CD8-positive, alpha-beta memory T cell (primary cell): ENCODE measurements at places on chromosomes 3 and 15.

GRCh38 chr15:39406485-39406884, 174.4 kb upstream of the THBS1 start:
- no peak for DNase-seq

GRCh38 chr3:15261274-15261673, 55.2 kb downstream of the CAPN7 start:
- no peak for DNase-seq

GRCh38 chr3:129673012-129673411, 66.5 kb upstream of the PLXND1 start:
- DNase-seq, result no peak

DNA sequence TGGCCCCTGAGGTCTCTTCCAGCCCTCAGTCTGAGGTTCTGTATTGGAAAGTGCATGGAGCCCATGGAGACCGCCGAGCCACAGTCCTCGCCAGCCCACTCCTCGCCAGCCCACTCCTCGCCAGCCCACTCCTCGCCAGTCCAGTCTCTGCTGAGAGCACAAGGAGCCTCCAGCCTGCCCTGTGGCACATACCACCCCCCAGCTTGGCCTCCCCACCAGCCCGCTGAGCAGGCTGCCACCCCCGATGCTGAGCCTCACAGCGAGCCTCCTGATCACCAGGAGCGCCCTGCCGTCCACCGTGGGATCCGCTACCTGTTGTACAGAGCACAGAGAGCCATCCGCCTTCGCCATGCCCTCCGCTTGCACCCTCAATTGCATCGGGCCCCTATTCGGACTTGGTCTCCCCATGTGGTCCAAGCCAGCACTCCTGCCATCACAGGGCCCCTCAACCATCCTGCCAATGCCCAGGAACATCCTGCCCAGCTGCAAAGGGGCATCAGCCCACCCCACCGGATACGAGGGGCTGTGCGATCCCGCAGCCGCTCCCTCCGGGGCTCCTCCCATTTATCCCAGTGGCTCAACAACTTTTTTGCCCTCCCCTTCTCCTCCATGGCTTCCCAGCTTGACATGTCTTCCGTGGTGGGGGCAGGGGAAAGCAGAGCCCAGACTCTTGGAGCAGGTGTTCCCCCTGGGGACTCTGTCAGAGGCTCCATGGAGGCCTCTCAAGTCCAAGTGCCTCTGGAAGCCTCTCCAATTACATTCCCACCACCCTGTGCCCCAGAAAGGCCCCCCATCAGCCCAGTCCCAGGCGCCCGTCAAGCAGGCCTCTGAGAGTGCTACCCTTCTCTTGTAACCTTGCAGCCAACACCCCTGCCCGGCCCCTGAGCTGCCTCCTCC, 40.9 kb downstream of the PML start:
- no peak for DNase-seq

DNA sequence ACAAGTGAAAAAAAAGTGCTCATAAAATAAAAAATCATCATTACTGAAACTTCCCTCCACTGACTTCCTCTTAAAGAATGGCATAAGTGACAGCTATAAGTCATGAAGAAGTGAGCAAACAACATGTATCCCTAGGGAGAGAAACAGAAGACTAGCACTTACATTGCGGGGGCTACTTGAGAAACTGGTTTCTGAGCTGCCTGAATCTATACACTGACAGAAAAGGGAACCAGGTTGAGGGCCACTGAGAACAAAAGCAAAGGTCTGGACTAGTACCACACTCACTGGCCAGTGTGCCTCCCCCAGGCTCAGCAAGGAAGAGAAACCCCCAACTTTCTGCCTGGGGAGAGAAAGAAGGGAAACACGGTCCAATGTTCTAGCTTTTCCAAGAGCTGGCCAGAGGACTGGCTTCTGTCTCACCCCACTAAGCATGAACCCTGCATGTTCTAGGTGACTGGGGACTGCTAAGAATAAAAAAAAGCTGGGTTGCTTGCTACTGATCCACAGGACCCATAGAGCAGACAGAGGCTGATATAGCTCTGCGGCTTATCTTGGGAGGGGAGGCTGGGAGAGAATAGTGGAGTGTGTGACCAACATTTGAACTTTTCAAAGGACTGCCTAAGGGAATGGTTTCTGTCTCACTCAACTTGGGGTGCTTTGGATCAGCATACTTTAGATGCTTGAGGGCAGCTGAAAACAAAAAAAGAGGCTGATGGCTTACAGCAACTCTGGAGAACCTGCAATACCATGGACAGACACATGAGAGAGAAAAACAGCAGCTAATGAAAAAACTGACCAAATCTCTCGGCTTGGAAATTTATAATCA, 8.1 kb downstream of the RAD18 start:
- no peak for DNase-seq

DNA sequence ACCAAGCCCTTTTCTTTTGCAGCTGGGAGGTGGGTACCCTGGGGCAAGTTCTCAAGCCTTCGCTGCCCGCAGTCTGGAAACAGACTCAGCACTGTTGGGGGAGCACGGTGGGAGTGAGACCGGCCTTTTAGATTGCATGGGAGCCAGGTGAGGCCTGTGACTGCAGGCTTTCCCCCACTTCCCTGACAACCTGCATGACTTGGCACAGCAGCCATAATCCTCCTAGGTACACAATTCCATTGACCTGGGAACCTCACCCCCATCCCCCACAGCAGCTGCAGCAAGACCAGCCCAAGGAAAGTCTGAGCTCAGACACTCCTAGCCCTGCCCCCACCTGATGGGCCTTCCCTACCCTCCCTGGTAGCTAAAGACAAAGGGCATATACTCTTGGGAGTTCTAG, 52.2 kb upstream of the CCDC80 start:
- no peak for DNase-seq

DNA sequence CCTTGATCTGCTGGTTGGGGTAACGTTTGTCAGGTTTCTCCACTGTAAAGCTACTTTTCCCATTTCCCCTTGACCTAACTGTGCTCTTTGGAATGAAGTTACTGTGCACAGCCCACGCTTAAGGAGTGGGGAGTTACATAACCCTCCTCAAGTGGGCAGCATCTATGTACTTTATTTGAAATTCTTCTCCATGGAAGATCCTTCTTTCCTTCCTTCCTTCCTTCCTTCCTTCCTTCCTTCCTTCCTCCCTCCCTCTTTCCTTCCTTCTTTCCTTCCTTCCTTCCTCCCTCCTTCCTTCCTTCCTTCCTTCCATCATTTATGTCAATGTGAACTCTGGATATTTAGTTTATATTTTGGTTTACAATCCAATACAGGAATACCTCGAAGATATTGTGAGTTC, 77.1 kb upstream of the TRA2B start:
- DNase-seq, result no peak

GRCh38 chr3:63309768-63310167, 31.7 kb downstream of the SYNPR start:
- DNase-seq, result no peak

DNA sequence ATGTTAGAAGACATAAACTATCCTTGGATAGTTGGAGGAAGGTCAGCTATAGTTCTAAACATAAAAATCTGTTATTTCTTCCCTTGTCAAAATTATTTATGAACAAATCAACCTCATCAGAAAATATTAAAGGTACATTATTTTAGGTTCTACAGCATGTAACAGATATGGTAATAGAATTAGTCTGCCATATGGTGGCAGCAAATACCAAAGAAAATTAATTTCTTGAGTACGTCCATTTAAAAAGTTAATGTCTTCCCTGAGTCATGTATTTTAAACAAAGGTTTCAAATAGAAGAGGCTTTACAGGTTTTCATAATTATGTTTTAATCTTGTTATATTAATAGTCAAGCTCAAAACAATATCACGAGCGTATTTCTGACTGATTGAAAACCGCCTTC, 17.9 kb upstream of the ANKRD28 start:
- no peak for DNase-seq

DNA sequence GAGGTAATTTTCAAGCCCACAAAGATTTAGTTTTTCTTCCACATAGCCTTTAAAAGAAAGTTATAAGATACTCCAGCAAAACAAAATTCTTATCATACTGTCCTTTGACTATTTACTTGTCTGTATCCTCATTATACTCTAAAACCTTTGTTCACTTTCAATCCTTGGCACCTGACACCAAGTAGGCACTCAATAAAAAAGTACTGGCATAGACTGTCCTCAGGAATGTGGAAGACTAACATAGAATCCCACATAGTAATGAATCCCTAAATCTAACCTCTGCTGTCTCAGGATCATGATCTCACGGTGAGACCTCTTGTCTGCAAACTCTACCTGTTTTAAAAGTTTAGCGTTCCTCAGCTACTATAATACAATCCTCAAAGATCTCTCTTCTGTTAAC, 21.6 kb downstream of the PHC3 start:
- no peak for DNase-seq

DNA sequence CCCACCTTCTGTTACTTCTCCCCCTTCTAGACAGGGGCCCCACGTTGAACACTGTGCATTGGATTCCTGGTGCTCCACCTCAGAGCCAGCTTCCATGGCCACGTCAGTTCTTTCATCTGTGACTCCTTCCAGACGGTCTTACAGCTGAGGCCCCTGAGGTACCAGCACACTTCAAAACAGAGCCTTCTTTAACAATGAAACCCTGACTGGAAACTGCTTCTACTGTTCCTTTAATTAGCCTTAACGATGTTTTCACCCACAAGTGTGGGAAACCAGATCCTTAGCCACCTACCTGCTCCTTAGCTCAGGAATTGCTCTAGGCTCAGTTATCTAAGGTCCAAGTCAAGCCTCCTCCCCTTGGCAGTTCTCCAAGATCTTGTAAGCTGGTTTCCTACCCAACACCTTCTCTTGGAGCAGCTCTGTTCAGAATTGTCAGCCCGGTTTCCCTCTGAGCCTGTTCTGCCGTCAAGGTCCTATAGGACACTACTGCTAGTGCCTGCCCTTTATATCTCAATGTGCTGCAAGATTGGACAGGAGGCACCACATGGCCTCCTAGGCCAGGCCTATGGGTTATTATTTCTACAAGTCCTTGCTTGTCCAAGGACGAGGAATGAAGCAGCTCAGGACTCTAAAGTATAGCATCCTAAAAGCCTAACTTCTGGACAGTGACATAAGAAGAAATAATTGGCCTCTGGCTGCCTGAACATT, 80.7 kb downstream of the FMN1 start:
- DNase-seq, result no peak

- no peak for DNase-seq
These were observed 32.3 kb downstream of the PAQR9 start for GRCh38 chr3:142931222-142931621.

- DNase-seq, result no peak
These were observed 93.2 kb upstream of the IGF1R start for GRCh38 chr15:98555173-98555515.

- DNase-seq, result no peak
These were observed 26.2 kb upstream of the SLC35G2 start for GRCh38 chr3:136792556-136793330.

- DNase-seq, result no peak
These were observed 2.7 kb downstream of the RFTN1 start for GRCh38 chr3:16510620-16511319.

GRCh38 chr3:17638356-17638755, 104.1 kb downstream of the TBC1D5 start:
- no peak for DNase-seq

DNA sequence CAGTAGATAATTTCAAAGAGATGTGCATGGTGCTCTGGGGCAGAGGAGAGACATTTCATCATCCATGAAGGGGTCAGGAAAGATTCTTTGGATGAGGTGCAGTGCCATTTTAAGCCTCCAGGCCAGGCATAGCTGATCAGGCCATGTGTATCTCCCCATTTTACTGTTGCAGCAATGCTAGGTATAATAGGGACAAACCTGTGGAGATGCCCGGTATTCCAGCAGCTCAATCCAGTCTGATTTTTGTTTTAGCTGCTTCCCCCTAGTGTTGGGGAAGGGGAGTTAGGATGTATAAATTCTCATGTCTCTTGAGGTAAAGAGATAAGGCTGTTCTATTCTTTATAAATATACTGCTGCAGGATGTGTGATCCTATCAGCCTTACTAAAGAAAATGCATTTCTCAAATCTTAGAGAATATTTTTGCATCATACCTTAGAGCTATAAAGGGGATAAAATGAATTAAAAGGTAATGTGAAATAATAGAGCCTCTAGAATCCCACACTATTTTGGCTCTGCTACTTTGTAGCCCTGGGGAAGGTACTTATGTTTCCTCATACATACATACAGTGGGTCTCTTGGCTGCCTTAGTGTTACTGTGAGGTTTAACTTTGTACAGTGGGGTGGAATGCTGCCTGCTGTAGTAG, 5.2 kb downstream of the CDV3 start:
- no peak for DNase-seq

GRCh38 chr3:182979674-182980191, 605 bp downstream of the DCUN1D1 start:
- no peak for DNase-seq

GRCh38 chr3:149401926-149402310, 24.5 kb upstream of the TM4SF1 start:
- DNase-seq, result no peak

GRCh38 chr15:90942354-90943120, 7.5 kb downstream of the UNC45A start:
- no peak for DNase-seq

- DNase-seq, result no peak
These were observed 220.1 kb upstream of the BHLHE40 start for GRCh38 chr3:4758957-4759656.

DNA sequence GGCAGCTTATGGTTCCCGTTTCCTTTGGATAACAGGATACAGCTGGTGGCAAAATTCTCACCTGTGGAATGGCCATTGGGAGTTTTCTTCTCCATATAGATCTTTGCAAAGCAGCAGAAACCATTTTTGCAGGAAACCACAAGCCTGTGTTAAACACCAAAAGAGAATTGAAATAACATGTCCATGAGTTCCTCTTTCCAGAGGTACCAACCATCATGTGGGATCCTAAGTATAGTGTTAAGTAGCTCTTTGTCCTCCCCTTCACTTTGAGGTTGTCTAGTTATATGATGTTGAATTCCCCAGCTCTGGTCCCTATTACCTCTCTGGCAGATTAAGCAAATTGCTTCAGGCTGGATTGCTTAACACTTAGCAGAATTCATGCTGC, 94.9 kb downstream of the AKAP13 start:
- no peak for DNase-seq

DNA sequence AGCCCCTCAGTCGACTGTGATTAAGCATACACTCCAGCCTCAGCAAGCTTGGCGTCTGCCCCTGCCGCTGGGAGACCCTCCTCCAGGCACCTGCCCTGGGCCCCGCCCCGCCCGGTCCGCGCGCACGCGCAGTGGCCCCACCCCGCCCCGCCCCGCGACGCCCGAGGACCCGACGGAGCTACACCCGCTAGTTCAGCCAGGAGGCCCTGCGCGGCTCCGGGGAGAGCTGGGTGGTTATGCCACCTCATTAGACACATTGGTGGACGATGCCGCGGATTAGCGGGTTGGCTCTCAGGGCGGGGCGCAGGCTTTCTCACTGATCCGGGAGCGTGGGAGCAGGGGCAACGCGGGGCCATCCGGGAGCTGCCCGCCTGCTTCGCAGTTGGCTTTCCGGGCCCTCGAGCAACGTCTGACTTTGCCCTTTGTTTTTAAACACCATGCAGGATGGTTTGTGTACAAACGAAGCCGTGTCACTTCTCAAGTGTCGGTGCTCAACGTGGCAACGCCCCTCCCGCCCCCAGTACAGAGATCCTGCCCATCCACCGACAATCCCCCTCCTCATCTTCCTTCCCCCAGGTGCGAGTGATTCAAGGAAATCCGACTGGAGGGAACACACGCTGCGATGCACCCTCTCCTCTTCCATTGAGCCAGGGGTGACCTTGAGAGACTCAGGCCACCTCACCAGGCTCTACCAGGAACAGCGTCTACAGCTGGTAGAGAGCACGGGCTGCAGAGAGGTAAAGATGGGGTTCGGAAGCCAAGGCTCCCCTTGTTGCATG, 109.3 kb downstream of the SHQ1 start:
- peak; percentile 81 for DNase-seq
